ENCODE measurements at places on chromosomes 5 and 9.

DNA sequence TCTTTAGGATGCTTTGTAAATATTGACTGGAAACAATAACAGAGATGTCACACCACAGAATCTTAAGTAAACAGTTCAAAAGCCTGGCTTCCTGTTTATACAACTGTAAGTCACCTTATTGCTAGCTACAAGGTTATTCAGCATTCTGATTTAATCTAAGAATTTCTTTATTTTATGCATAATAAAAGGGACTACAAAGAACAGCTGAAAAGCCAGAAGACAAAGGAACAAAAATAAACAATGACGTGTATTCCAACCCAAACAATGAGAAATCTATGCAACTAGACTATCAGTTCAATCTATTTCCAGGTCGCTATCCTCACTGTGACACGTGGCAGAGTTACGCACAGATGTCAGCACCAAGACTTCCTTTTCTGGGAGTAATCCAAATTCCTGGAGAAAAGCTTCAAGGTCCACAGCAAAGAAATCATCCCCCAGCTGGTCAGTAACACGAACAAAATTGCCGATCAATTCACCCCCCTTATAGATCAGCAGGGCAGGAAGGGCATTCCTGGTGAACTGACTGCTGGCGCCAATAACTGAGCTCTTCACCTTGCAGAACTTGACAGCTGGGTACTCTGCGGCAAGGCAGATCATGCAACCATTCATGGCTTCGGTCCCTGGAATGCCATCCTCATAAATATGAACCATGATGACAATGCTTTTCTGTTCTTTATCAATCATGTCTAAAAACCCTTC, 8.4 kb downstream of the PDCL start:
- no peak for DNase-seq

- no peak for DNase-seq
Observed at GRCh38 chr5:83044926-83045325, 32.3 kb downstream of the TMEM167A start.

- DNase-seq, result no peak
Observed at GRCh38 chr9:5518937-5519319, 8.6 kb downstream of the PDCD1LG2 start.

GRCh38 chr9:102867488-102867887, 127.6 kb upstream of the CYLC2 start:
- DNase-seq, result no peak

DNA sequence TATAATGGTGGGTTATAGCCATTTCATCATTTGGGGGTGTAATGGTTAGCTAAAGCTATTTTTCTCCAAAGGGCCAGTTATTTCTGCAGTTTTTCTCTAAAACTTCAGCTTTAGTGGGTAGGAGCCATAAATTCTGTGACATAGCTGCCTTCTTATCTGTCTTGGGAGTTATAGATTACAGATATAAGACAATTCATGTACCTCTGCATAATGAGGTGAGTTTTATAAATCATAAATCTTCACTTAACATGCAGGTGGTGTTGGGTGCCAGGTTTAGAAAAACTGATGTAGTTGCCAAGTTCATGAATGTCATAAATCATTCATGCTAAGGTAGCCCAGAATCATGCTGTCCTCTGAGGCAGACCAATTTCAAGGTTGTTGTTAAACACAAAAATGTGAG, 10.0 kb upstream of the HSPA9 start:
- DNase-seq, result no peak

GRCh38 chr9:95819636-95820035, 55.9 kb upstream of the ERCC6L2 start:
- DNase-seq, result no peak

DNA sequence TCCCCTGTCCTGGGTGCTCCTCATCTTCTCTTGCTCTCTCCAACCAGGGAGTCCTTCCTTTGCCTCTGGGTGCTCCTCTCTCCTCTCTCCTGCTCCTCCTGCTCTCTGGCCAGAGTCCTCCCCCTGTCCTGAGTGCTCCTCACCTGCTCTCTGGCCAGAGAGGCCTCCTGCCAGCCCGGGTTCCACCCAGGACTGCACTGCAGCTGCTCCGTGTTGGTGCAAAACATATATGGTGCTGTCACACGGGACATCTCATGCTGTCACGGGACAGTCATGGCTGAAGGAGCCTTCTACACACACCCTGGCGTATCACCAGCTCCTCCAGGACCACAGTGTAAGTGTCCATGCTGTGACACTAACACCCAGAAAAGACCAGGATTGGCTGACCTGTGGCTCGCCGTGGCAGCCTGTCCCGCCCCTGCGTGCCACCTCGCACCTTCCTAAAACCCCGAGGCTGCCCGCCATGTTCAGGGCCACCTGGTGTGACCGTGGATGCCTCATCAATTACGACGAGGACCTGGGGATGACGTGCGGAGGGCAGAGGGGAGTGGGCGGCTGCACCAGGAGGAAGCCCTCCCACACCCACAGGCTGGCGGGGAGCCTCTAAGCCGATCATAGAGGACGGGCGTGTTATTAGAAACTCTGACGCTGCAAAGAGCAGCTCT, 27.9 kb upstream of the SLC6A3 start:
- no peak for DNase-seq

GRCh38 chr5:78771260-78772205, 123.0 kb upstream of the LHFPL2 start:
- no peak for DNase-seq

Data from retina (tissue), 1 donor.